Stimulated activated CD8-positive, alpha-beta memory T cell treated with anti-CD3 and anti-CD28 coated beads, Interleukin-7, amount 100 ng/mL, for 1 hour (primary cell): ENCODE measurements at places on chromosomes 13 and 19.
A peak's percentile ranks its signal among the peaks of the same experiment; 100 is the strongest.

- no peak for DNase-seq
Measured at GRCh38 chr13:111971891-111972780, 94.8 kb upstream of the SOX1 start.

DNA sequence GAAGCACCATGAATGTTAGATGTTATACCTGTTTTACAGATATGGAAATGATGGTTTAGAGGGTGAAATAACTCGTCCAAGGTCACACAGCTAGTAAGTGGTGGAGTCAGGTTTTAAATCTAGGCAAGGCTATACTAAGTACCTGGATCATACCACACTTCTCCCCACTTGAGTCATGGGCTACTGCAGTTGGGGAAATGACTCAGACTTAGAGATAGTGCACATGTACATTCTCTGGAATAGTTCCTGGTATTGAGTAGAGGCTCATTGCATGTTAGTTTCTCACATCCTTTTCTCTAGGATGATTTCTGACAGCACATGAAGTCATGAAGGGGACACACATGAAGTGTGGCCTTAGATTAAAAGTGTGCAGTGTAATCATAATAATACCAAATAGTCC, 76.2 kb upstream of the TNFSF11 start:
- DNase-seq, result no peak

DNA sequence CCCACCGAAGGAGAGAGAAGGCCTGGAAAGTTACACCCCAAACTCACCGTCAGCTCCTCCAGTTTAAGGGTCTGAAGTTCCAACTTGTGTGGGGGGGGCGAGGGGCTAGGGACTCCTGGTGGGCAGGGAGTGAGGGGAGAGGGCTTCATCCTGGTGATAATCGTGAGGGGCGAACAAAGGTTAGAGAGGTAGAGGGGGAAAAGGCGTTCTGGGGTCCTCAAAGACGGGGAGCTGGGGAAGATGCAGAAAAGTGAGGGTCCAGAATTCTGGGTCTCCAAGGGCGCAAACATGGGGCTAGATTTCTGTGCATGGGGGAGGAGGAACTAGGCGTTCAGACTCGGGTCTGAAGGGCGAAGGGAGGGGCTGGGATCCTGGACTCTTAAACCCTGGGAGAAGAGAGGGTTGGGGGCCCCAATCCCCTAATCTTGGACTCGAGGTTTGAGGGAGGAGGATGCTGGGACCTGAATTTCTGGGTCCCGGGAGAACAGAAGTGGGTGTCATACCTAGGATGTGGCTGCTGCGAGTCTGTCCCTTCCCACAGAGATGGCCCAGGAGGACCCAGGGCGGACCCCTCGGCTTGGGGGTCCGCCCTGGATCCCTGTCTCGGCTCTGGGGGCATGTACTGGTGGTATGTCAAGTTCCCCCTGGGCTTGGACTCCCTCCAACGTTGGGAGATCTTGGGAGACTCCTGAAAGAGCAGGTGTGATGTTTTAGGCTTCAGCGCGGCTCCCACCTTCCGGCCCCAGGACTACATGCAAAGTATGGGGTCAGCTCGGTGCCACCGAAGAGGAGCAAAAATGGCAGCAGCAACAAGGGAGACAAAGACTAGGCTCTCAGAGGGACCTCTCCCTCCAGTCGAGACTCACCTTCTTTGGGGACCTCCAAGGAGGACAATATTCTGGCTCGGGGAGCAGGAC, 4.5 kb downstream of the MAMSTR start:
- DNase-seq, result no peak

DNA sequence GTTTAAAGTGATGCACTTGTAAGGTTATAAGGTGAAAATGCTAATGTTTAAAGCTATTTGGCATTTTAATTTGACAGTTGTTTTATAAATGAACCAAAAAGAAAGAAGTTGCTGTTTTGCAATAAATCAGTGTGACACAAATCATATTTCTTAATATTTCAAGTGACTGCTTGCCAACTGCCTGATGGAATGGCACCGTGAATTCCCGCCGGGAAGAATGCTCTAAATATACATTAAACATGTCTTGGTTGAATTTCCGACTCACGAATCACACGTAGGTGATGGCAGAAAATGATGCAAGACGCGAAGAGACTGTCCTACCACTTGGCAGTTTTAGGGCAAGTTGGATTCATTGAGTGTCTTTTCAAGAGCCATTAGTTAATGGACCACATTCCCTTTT, 3.1 kb upstream of the GJB2 start:
- no peak for DNase-seq

- DNase-seq, result no peak
Measured at GRCh38 chr13:59700281-59700680, 463.4 kb downstream of the DIAPH3 start.

DNA sequence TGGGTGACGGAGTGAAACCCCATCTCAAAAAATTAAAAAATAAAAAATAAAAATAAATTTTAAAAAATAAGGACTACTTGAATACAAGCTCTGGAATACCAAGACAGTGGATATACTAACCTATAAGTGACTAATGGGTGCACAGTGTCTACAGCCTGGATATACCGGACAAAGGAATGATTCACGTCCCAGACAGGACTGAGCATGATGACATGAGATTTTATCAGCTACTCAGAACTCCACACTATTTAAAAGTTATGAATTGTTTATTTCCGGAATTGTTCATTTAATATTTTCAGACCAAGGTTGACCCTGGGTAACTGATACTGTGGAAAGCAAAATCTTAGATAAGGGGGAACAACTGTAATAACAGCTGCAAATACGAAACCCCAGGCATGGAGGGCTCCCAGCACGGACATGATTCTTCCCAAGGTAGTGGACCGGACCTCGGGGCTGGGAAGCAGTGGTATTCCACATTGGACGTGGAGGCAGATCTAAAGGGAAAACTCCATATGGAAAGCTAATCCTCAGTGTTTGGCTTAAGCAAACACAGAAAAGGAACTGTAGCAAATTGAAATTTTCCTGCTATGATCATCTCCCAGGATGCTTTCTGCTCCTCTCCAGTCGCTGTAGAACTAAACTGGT, 102.6 kb upstream of the TSHZ3 start:
- DNase-seq, result no peak

DNA sequence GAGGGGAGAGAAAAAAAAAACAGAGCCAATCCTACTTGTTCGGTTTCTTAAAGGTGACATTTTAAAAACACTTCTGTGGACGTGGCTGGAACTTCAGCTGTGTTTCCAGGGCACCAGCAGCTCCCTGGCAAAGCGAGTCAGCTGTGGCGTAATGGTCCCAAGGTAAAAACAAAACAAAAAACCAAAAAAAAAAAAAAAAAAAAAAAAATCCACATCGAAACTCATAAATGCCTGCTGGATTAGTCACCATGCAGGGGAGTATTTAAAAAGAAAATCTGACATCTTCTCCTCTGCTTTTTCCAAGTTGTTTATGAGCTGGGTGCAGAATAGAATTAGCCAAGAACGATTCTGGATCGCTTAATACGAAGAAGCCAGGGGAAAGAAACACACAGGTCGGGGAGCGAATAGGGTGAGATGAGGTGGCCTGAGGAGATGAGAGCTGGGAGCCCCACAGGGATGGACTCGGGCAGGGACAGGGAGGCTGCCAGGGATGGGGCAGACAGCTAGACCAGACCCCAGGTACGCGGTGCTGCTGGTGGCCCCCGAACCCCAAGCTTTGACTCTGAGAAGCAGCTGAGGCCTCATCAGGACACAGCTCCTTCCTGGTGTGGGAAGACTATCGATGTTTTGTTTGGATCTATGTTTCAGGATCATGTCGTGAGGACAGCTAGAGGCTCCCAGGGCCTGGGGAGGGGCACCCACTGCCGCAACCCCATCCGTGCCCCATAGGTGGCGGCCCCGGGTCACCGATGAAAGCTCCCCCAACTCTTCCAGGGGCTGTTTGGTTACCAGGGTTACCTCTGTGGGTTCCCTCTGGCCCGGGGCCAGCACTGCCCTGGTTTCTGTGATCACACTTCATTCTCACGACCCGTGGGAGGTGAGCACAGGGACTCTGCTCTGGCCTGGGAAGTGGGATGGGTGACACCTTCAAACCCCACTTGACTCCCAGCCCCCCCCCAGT, 3.1 kb upstream of the CTXN1 start:
- DNase-seq, result peak; percentile 41

- no peak for DNase-seq
Measured at GRCh38 chr13:106129273-106129672, 406.2 kb downstream of the EFNB2 start.

DNA sequence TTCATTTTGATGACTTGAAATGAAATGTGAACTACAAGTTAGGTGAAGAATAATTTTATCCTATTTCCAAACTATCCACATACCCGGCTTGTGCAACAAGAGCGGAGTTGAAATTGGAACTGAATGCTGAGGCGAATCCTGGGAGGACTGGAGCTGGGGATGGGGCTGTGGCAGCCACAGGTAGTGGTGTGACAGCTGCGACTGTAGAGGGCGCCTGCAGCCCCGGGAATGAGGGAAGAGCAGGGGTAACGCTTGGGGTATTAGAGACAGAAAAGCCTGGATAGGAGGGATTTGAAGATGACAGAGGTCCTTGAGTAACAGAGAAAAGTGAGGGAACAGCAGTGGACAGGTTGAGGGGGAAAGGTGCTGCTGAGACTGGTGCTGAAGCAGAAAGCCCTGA, 22.0 kb upstream of the STOML3 start:
- no peak for DNase-seq

DNA sequence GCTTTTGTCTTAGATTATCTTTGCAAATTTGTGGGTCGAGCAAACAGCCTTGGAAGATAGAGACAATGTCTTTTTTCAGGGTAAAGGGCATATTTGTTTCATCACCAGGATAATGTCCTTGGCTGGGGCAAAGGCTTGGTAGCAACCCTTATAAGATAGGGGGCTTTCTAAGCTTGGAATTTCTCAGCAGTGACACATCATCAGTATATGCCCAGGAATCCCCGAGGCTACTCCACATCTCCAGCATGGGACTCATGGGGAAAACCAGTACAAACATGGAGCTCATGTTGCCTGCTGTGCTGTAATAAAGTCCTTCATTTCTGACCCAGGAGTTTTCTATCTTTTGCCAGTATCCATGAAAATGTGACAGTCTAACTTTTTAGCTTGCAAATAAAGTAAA, 77.1 kb downstream of the DCLK1 start:
- no peak for DNase-seq
